Left ventricle myocardium superior (tissue), 1 donor: ENCODE measurements at places on chromosomes 1 and 21.
A peak's percentile ranks its signal among the peaks of the same experiment; 100 is the strongest.

DNA sequence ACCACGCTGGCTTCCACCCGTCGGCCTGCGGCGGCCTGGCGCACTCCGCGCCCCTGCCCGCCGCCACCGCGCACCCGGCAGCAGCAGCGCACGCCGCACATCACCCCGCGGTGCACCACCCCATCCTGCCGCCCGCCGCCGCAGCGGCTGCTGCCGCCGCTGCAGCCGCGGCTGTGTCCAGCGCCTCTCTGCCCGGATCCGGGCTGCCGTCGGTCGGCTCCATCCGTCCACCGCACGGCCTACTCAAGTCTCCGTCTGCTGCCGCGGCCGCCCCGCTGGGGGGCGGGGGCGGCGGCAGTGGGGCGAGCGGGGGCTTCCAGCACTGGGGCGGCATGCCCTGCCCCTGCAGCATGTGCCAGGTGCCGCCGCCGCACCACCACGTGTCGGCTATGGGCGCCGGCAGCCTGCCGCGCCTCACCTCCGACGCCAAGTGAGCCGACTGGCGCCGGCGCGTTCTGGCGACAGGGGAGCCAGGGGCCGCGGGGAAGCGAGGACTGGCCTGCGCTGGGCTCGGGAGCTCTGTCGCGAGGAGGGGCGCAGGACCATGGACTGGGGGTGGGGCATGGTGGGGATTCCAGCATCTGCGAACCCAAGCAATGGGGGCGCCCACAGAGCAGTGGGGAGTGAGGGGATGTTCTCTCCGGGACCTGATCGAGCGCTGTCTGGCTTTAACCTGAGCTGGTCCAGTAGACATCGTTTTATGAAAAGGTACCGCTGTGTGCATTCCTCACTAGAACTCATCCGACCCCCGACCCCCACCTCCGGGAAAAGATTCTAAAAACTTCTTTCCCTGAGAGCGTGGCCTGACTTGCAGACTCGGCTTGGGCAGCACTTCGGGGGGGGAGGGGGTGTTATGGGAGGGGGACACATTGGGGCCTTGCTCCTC is 1.9 kb downstream of the OLIG2 start:
- DNase-seq = no peak

DNA sequence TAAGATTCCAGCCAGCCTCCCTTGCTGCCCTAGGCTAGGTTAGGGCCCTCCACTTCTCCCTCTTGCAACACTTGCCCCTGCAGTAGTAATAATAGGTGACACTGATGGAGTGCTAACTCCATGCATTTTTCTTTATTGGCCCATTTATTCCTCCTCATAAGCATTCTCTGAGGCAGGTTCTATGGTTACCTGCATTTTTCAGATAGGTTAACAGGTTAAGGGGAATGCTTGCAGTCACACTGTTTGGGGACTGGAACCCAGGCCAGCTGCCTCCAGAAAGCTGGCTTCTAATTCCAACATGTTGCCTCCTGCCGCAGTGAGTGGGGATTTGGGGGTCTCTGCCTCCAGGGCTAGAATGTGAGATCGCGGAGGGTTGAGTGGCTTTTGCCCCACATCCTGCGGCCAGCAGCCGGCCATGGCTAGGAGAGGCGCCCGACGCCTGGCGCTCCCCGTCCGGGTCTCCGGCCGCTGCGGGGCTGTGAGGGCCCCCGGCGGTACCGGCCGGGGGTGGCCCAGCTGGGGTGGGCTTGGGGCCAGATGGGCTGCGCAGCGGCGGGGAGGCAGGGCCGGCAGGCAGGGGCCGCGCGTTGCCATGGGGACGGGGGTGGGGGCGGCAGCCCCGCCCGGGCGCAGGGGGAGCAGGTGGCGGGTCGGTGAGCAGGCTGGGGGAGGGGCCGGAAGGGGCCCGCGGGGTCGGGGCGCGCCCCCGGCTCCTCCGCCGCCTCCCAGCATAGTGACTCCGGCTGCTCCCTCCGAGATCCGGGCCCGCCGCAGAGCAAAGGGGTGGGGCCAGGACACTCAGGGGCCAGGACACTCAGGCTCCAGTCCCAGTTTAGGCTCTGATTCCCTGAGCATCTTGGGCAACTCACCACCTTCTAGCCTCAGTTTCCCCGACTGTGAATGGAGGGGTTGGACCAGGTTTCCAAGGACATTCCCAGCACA is 68.4 kb upstream of the SSBP3 start:
- DNase-seq = peak; percentile 51

GRCh38 chr1:27741121-27741520 is 15.4 kb downstream of the FAM76A start:
- DNase-seq = no peak

- no peak for DNase-seq
Observed at GRCh38 chr1:41171266-41171874, 70.7 kb downstream of the SCMH1 start.

- no peak for DNase-seq
Observed at GRCh38 chr1:46019348-46019747, 113.1 kb downstream of the PIK3R3 start.

DNA sequence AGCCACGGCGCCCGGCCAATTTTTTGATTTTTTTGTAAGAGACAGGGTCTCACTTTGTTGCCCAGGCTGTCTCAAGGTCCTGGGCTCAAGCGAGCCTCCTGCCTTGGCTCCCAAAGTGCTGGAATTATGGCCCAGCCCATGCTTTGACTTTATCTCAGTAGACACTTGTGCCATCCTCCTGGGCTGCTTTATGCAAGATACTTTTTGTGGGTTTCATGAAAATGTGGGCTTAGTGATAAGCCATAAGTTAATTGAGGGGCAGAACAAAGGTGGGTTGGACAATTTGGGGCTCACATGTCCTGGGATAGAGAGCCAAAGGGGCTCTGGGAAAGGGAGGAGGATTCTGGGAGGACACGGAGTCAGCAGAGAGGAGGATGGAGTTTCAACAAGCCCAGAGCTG is 22.0 kb downstream of the ALPL start:
- no peak for DNase-seq

GRCh38 chr1:3159121-3159520 is 90.1 kb downstream of the PRDM16 start:
- DNase-seq = no peak

- DNase-seq = no peak
Observed at GRCh38 chr1:8974551-8974950, 28.9 kb downstream of the CA6 start.

DNA sequence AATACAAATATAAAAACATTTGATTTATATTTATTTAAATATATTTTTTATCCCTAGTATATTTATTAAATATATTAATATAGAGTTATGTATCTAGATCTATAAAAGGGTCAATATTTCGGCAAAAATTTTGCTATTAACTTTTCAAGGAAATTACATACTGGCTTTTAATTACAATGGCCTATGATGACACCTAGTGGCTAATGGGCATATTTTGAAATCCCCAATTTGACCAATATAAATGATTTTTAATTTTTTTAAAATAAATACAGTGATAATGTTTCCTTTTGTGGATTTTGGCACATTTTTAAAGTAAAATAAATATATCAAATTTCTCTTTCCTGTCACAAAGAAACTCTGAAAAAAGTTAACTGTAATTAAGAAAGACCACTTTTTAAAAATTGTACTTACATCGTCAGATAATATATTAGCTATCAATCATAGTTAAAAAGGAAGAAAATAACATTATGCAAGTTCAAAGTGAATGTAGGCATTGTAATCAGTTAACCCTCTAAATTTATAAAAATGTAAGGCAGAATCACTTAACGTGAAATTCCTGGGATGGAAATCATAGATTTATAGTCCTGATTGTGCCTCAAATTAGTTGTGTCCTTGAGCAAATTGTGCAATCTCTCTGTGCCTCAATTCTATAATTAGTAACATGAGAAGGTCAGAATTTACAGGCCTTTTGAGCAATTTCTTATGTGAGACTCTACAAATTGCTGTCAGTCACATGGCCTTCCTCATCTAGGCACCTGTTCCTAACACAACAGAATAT is 25.6 kb upstream of the RGS13 start:
- DNase-seq = no peak

- no peak for DNase-seq
Observed at GRCh38 chr1:245579881-245580280, 425.1 kb downstream of the KIF26B start.
